ENCODE measurements at places on chromosomes 13 and 19. TPM values are rescaled to one million over a fixed set of nuclear protein-coding genes. Genes with fewer than 3 reads are reported as not detected.

DNA sequence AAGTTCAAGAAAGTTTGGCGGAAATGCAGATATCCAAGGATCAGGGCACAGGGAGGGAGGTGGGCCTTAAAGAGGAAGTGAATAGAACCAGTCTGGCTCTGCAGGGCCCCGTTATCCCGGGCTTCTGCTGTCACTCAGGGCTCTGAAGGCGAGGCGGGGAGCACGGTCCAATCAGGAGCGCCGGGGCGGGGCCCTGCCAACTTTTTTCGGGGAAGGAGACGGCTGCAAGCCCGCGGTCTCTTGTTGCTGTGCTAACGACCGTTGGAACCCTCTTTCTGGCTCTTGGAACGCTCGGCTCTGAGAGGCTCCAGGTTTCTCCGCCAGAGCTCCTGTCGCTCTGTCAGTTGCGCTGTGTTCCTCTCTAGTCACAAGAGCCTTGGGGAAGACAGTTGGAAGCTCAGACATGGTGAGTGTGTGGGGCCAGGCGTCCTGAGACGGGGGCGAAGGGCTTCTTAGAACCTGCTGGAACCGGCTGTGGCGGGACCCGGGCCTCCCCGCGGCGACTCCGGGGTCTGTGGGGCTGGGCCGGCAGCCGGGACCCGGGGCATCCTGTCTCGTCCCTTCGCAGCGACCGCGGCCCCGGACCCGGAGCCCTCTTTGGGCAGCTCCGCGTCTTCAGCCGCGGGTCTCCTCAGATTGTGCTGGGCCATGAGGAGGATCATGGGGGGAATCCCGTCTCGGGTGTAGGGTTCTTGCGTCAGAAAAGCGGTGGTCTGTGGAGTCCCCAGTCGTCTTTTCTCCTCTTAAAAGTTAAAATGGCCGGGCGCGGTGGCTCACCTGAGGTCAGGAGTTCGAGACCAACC lies 27.7 kb downstream of the ZNF844 start:
- peak; percentile 57 for DNase-seq

DNA sequence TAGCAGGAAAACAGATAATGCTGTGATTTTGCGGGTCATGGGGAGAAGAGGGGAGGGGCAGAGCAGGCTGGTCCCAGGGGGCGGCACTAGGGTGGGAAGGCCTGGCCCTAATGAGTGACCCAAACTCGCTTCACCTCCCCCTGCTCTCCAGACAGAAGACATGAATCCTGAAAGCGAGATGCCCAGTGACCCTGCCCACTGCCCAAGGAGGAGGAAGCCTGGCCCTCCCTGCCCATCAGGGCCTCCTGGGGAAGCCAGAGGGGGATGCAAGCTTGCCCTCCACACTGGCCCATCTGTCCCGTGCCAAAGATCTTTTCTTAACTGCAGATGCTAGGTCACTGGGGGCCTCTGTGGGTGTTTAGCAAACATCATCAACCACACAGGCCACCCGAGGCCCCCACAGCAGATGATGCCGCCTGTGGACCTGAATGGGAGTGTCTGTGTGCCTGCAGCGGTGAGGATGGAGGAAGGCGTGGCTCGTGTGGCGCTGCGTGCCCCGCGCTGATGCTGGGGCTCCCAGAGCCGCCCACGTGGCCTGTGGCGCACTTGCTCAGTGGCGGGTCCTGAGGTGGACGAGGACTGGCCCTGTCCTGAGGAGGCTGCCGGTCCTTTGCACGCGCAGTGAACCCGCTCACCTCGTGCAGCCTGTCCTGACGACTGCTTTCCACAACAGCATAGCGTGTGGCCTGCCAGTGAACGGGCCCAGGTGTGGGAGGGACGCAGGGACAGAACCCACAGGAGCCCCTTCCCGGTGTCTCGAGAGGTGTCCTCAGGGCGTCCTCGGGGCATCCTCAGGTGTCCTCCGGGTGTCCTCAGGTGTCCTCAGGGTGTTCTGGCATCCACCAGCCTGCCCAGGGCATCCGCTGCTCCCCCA lies 80.5 kb upstream of the MCF2L start:
- DNase-seq, result no peak

DNA sequence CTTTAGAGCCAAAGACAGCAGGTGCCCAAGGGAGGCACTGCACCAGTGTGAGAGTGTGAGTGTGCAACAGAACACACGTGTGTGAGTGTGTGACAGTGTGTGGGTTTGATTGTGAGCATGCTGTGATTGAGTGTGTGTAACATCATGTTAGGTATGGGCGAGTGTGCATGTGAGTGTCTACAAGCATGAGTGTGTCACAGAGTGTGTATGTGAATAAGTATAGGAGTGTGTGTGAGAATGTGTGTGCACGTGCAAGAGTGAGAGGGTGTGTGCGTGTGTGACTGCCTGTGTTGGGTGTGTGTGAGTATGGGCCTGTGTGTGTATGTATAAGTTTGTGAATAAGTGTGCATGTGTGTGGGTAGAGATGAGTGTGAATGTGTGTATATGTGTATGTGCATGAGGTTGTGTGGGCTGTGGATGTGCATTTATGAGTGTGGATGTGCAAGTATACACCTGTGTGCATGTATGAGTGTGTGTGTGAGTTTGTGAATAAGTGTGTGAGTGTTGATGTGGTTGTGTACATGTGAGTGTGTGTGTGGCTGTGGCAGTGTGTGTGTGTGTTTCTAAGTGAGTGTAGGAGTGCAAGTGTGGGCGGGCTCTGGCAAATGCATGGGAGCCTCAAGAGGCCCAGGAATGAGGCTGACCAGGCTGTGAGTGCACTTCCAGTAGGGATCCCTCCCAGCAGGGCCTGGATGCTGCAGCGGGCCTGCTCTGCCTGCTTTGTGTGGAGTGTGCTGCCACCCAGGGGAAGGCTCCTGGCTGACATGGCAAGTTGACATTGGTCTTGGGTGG lies 198.4 kb downstream of the COL4A1 start:
- peak; percentile 50 for DNase-seq

DNA sequence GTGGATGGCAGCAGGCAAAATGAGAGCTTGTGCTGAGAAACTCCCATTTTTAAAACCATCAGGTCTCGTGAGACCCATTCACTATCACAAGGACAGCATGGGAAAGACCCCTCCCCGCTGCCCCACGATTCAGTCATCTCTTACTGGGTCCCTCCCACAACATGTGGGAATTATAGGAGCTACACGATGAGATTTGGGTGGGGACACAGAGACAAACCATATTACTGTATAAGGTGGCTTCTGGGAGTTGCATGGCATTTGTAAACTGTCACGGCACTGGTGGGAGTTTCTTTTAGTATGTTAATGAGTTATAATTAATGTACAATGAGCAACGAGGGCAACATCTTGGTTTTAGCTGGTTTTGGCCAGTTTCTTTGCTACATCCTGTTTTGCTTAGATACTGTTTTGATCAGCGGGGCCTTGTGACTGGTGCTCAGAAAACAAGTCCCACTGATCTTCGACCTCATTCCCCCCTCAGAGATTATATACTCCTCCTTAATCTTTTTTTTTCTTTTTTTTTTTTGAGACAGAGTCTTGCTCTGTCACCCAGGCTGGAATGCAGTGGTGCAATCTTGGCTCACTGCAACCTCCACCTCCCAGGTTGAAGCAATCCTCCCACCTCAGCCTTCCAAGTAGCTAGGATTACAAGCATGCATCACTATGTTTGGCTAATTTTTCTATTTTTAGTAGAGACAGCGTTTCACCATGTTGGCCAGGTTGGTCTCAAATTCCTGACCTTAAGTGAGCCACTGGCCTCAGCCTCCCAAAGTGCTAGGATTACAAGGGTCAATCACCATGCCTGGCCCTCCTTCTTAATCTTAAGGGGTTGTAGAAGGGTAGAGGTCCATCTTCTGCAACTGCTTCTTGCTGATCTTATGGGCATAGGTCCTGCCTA lies 21.3 kb upstream of the ZNF599 start:
- no peak for DNase-seq

DNA sequence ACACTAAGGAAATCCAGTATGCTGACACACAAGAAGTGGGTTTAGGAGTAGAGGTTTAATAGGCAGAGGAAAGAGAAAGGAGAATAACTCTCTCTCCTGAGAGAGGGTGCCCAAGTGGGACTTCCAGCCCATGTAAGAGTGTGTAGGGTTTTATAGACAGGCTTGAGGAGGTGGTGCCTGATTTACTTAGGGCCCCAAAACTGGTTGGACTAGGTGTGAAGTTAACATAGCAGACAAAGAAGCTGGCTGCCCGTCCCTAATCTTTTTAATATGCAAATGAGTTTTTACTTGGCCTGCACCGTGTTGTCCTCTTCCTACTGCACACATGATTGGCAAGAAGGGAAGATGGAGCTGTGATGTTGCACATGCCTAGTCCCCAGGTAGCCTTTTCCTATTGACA lies 752.5 kb upstream of the SLITRK5 start:
- no peak for DNase-seq

GRCh38 chr19:55460670-55461258 lies 678 bp downstream of the ISOC2 start:
- DNase-seq, result no peak

DNA sequence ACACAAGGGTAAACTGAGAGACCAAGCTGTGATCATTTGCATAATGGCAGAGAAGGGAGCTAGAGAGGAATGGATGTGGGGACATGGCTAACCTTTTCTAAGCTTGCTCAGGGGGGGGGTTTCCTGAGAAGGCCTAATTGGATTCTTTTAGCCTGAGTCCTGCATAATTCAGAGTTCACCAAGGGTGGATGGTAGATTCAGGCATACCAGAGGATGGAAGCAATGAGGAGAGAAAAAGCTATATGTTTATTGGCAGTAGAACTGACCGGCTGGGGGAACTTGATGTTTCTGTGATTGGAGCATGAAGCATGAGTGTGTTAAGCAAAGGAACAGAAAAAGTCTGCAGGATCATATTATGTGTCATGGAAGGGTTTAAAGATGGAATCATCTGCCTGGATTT lies 65.9 kb upstream of the KLF12 start:
- no peak for DNase-seq

DNA sequence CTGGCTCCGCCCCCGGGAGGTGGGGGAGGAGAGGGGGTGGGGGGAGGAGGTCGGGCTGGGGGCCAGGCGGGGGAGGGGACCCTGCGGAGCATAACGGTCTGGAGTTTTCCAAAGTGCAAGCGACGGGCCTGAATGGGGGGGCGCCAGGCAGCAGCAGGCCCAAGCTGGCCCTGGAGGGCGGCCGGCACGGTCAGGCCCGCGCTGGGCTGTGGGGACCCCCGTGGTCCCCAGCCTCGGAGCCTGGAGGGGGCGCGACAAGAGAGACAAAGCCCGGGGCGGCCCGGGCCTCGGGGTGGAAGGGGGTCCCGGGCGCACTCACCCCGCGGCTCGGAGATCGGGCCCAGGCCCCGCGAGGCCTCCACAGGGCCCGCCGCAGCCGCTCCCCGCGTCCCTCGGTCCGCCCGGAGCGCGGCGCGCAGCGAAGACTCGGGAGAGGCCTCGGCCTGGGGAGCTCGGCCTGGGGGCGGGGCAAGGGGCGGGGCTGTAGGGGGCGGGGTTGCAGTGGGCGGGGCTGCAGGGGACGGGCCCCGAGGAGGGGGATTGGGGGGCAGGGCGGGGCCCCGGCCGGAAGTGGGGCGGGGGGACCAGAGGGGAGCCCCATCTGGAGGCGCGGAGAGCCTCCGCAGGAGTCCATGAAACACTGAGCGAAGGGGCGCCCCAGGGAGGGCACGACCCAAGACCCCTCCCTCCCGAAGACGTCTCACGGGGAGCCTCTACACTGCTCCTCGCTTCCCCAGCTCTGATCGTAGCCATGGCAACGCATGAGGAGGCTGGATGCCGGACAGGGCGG lies 47.6 kb downstream of the PTPRS start:
- peak; percentile 74 for DNase-seq

ATP13A1 gene
- total RNA-seq, result 87.3 TPM

KLK8 gene
- total RNA-seq, result 8.6 TPM

FAM124A gene
- 0.91 TPM for total RNA-seq

RLN3 gene
- not detected for total RNA-seq

All from mesothelial cell of epicardium (in vitro differentiated cells).